ENCODE measurements at places on chromosomes 5 and 9.
A peak's percentile ranks its signal among the peaks of the same experiment; 100 is the strongest.

GRCh38 chr5:54905246-54905795 is 80.1 kb downstream of the ESM1 start:
- no peak for DNase-seq

- DNase-seq: no peak
Observed at GRCh38 chr5:6766604-6767093, 53.4 kb downstream of the TENT4A start.

DNA sequence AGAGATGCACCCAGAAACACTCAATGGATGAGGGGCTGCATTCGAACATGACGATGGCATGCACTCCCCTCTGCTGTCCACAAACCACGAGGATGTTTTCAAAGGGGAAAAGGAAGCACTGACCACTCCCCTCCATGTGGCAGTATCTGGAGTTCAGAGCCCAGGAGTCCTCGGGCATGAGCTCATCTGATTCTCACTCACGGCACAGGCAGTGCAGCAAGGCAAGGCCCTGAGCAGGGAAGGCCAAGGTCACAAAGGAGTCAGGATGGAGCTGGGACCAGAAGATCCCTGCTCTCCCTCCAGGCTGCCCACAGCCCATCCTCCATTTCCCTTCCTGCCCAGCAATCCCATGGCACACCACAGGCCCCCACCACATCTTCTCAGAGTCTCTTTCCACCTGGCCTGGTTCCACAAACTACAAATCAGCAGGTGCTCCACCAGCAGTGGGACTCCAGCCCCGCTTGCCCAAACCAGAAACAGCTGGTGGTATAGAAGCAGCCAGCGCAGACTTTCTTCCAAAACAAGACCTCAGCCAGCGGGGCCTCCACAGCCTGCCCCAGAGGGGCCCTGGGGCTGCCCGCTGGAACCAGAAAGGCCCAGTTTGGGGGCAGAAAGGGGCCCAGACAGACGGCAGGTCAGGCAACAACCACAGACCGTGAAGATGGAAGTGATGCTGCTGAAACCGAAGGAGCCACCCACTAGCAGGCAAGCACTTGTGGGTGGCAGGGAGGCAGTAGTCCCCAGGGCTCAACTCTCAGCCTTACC is 12.2 kb downstream of the TNIP1 start:
- no peak for DNase-seq

- peak; percentile 8 for DNase-seq
Observed at GRCh38 chr5:53161876-53162275, 52.3 kb upstream of the MOCS2 start.

- DNase-seq: no peak
Observed at GRCh38 chr5:78339617-78340436, 20.6 kb upstream of the SCAMP1 start.

DNA sequence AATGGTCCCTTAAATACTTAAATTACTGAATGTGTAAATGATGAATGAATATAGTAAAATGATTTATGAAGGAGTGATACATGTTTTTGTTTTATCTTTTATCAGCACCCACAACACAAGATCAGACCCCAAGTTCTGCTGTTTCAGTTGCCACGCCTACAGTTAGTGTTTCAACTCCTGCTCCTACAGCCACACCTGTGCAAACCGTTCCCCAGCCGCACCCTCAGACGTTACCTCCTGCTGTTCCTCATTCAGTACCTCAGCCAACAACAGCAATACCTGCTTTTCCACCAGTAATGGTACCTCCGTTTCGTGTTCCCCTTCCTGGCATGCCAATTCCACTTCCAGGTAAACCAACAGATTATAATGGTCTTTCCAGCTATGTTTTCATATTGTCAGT is 16.3 kb downstream of the TCERG1 start:
- no peak for DNase-seq

- peak; percentile 55 for DNase-seq
Observed at GRCh38 chr5:54390015-54390414, 65.5 kb upstream of the HSPB3 start.

DNA sequence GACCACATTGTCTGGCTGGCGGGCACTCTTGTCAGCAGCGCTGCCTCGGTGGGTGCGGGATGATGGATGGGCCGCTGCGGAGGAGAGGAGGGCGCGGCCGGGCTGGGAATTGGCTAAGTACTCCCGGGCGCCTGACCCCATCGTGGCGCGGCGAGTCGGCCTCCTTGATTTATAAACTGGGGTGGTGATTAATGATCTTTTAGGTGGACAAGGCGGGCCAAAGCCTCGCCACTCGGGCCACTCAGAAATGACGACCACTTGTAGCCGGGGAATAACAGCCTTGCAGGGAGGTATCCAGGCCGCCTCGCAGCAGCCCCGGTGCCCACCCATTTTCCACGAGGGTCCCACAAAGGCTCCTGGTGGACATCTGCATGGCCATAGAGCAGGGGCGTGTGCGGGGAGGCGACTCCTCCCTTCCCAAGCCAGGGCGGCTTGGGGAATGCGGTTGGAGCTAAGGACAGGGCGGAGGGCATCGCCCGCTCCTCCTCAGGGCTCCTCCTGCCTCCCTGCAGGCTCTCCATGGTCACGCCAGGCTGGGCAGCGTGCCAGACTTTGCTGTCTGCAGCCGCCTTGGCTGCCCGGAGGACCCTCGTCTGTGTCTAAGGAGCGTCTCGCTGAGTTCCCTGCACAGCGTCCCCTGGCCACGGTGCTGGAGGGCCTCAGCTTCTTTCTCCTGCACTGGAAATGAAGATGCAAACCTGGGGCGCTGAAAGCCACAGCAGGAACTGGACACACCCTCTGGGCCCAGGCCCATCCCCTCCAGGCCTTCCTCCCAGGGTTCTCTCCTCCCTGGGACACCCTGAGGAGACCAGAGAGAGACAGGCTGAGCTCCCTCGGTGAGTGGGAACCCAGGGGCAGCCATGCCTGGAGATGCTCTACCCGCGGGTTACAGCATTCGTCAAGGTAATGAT is 287.4 kb upstream of the IRX4 start:
- no peak for DNase-seq

DNA sequence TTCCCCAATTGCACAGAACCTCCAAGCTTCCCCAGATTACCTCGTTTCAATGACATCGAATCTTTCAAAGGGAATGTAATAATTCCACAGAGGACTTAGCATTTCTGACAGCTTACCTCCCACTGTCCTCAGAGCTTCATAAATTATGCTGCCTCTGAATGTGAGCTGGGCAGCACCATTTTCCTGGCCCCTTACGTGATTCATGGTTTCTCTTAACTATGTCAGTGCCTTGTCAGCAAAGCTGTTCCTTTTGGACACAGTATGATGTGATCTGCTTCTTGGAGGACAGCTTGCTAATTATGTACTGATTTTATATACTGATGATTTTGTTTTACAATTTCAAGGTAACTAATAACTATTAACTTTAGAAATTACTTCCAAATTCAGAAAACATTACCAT is 27.7 kb upstream of the SSBP2 start:
- no peak for DNase-seq

DNA sequence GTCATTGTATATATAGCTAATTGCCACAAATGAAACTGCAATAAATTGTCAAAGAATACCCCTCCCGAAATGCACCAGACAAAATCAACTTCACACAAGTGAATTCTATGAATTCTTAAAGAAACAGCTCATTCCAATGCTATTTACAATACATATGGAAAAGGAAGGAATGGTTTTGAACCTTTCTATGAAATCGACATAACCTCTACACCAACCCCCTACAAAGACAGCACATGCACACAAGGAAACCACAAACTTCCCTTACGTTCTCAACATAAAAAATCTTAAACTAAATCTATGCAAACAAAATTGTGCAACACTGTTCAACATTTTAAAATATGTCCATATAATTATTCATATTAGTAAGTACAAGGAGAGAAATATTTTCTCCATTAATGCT is 39.2 kb downstream of the MARCHF11 start:
- no peak for DNase-seq
